ENCODE measurements at places on chromosomes 16 and 17. TPM values are rescaled to one million over a fixed set of nuclear protein-coding genes. Genes with fewer than 3 reads are reported as not detected.

DNA sequence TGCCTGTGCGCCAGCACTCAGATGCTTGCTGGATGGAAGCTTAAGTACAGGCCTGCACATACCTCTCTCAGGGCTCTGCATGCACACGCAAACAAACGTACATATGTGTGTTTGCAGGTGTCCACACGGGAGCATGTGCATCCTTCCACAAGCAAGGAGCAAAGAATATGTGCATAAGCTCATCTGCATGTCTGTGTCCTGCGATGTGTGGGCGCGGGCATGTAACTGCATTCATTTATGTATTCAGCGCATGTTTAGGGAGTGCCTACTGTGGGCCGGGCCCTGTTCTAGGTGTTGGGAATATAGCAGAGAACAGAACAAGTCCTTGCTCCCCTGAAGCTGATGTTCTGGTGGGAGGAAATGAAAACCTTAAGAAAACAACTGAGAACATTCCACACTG, 13.7 kb downstream of the TRPV2 start:
- no peak for DNase-seq

GRCh38 chr17:57724026-57724728, 20.9 kb downstream of the CCDC182 start:
- DNase-seq, result peak; percentile 5

GRCh38 chr17:71286625-71287024, 834.2 kb upstream of the SOX9 start:
- no peak for DNase-seq

GRCh38 chr17:3944485-3945388, 19.5 kb downstream of the ATP2A3 start:
- DNase-seq, result peak; percentile 72

DNA sequence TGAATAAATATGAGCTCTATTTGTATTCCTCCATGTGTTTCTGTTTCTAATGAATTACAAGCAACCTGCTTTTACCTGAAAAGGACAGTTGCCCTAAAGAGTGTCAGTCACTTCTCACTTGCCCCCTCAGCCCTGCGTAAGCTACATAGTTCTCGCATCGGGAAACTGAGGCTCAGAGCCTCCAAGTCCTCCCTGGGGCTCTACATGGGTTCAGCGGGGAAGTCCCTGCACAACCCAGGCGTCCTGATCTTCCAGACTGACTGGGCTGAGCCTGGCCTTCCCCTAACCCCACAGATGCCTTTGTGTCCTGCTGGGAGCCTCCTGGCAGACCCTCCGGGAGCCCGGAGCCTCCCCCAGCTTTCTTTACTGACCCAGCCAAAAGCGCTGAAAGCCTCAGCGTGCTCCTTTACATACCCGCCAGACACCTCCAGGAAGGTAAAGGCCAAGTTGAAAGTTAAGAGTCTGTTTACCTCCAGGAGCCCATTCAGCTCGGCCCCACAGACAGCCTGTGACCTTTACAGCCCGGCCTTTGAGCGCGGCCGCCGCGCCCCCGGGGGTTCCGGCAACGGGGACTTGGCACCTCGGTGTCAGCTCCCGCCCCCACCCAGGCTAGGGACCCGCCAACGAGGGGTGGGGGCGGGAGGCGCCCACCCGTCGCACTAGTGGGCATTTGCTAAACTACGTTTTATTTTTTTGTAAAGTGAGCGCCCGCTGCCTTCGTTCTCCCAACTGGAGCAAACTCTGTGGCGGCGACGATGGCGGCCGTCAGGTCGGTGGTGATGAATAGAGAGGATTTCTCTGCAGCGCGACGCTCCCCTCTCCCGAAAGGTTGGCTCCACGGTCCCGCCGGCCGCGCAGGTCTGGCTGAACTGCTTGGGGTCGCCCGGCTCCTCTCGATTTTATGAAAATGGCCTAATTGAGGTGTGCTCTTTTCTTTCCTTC, 4.4 kb upstream of the HOXB13 start:
- no peak for DNase-seq

GRCh38 chr16:68031951-68032350, 8.9 kb downstream of the DUS2 start:
- DNase-seq, result no peak

DNA sequence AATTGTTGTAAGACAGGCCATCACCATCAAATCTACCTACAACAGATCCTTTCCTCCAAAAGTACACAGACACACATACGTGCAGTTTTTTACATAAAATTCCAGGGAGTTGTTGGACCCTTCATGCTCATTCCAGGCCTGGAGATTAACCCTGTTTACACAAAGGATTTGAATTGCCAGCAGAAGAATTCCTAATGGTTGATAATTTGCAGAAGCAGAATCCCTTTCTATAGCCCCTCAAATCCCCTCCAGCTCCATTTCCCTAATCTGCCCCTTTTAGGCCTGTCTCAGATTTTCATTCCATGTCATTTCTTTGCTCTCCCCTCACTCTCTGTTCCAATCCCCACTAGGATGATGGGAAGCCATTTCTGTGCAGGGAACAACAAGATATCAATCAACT, 102.9 kb upstream of the TOX3 start:
- no peak for DNase-seq

DNA sequence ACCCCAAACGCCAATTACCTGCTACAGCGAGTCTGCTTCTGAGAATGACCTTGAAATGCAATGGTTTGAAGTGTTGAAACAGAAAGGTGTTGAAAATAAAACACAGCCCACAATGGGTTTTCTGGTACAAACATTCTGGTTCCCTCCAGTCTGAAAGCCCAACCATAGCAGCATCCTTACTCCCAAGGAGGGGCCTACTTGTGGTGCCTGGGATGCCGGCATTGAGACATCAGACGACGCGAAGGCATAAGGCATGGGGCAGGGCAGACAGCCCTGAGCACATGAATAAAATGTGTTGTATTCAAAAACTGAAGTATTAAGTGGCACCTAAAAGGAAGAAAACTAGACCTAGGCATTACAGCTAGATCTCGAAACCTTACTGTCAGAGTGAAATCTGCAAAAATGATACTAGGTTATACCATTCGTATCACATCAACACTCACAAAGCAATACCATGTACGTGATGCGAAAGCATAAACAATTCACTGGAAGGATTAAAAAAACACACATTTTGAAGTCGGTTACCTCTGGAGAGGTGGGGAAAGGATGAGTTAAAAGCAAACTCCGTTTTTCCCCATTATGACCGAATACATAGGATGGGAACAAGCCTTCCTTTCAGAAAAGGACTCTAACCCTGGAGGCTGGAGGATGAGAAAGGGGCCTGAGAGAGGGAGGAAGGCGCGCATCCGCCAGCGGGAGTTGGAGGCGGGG, 702 bp downstream of the NUDT21 start:
- peak; percentile 20 for DNase-seq

The COG1 gene
- 18.0 TPM for total RNA-seq

Data from dermis blood vessel endothelial cell (primary cell).